ENCODE measurements at places on chromosomes 12 and 14.

DNA sequence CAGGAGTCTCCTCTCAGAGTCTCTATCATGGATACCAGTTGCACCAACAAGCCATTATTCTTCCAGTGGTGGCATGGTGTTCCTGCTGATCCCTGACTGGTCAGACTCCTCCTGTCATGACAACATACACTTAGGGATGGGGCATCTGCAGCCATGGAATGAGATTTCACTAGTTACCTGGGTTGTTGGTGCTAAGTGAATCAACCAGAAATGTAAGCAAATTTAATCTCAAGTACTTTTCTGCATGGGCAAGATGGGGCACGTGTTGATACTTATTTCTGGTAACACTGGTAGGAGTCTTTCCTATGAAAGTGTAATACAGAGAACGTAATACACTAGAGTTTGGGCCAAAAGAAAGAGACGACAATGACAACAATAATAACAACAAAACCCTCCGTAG lies 211.5 kb upstream of the FOXN3 start:
- no peak overlapping the region for H3K27ac ChIP-seq
- H3K4me1 ChIP-seq = peaks cover 68% of the 10 kb centered on the region
- DNase-seq = no peak
- peaks cover 48% of the 10 kb centered on the region for H3K36me3 ChIP-seq

DNA sequence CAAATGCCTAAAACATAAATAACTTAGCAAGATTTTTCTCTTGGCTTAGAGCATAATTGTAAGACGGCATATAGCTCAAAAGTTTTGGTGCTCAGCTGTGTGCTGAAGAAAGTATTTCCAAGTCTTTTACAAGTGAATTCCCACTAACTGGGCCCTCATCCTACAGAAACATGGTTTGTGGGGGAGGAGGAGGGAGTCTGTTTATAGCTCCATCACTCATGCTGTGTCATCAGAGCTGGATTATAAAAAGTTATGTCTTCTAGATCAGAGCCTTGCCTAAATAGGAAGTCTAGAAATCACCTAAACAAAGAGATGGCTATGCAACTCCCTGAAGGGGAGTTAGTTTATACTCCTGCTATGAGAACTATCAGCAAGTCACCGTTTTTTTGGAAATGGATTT lies 65.9 kb upstream of the OTOGL start:
- no peaks in the 10 kb centered on the region for H3K4me1 ChIP-seq
- H3K27me3 ChIP-seq = peaks cover 12% of the 10 kb centered on the region
- H3K4me3 ChIP-seq = no peak overlapping the region
- no peaks in the 10 kb centered on the region for H3K36me3 ChIP-seq
- H3K27ac ChIP-seq = no peak overlapping the region

DNA sequence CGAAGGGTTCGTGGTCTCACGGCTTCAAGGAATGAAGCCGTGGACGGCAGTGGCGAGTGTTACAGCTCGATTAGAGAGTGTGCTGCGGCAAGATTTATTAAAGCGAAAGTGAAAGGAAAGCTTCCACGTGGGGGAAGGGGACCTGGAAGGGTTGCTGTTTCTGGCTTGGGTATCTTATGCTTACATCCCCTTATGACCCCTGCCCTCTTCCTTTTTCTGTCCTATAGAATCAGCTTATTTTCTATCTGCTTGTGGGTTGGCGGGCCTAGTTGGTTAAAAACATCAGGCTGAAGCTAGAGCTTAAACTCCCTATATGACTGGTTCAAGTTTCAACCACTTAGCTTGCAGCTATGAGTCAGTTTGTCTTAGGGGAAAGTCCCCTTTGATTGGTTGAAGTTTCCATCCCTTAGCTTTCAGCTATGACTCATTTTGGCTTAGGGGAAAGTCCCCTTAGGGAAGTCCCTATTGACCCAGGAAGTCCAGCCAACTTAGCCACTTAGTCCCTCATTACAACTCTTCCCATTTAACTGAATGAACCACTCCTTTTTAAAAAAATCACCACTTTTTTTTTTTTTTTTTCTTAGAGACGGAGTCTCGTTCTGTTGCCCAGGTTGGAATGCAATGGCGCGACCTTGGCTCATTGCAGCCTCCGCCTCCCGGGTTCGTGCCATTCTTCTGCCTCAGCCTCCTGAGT lies 1494.7 kb upstream of the TMEM132C start:
- H3K27ac ChIP-seq = peak overlapping the region; percentile 92
- DNase-seq = peak; percentile 24
- peaks cover 6% of the 10 kb centered on the region for H3K27me3 ChIP-seq

DNA sequence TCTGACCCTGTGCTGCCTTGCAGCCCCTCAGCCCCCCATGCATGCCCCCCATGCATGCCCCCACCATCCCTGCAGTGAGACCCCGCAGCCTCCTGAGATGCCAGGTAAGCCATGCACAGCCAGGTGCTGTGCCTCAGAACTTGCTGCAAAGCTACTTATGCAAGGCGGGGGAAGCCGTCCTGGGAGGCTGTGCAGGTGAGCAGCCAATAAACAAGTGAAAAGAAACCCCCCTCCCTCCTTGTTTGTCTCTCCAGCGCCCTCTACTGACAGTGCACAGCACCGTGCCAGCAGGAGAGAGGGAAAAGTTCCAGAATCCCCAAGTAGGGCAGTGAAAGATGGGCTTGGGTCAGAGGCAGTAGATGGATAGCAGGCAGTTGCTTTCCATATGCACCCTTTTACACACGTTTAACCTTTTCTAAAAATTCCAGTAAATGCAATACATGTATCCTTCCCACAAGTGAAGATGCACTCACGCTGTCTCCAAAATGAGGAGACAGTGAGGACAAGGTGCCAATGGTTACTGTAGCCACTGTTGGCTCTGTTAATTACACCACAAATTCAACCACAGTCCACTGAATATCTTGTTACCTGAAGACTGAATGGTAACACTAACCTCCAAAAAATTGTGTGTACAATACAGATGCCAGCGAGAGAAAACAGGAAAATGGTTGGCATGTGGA lies 18.0 kb downstream of the TNFAIP2 start:
- no peak overlapping the region for H3K4me3 ChIP-seq
- H3K27me3 ChIP-seq = peaks cover 48% of the 10 kb centered on the region
- peak; percentile 30 for DNase-seq
- peaks cover 4% of the 10 kb centered on the region for H3K4me1 ChIP-seq
- no peak overlapping the region for H3K27ac ChIP-seq
